A549 treated with dexamethasone at 1 μM for 4 hours (cell line): ENCODE measurements at places on chromosomes 12 and 14. TPM values are rescaled to one million over a fixed set of nuclear protein-coding genes. Genes with fewer than 3 reads are reported as not detected.

Gene RNASE4
- 5.4 to 9.5 TPM (median 8.4 TPM) in 5 replicates for total RNA-seq

Gene GPRC5D
- total RNA-seq = not detected in 5 replicates

Gene SYT1
- 4.6 to 6.7 TPM (median 5.6 TPM) in 5 replicates for total RNA-seq

Gene PCED1B
- 14.2 to 17.8 TPM (median 15.5 TPM) in 5 replicates for total RNA-seq

Gene MAP1LC3B2
- 0.81 to 1.3 TPM (median 1.1 TPM) in 5 replicates for total RNA-seq

Gene BCL2L14
- not detected in 5 replicates for total RNA-seq

Gene PHETA1
- total RNA-seq = 6.8 to 11.5 TPM (median 9.8 TPM) in 5 replicates

Gene C1QL4
- 5.1 to 7.5 TPM (median 6.3 TPM) in 5 replicates for total RNA-seq

Gene MGP
- not detected in 5 replicates for total RNA-seq

Gene LALBA
- not detected in 5 replicates for total RNA-seq

Gene IAPP
- total RNA-seq = not detected in 5 replicates

Gene HOXC12
- total RNA-seq = 0.02 to 0.05 TPM (median 0.03 TPM) in 3 of 5 replicates, not detected in the others

Gene KCNA5
- not detected in 5 replicates for total RNA-seq

Gene SRRM4
- not detected in 5 replicates for total RNA-seq

Gene STON2
- 1.6 to 2.9 TPM (median 2.5 TPM) in 5 replicates for total RNA-seq

Gene RFLNA
- 0.07 to 0.24 TPM (median 0.09 TPM) in 5 replicates for total RNA-seq

Gene NPAS3
- total RNA-seq = not detected in 5 replicates

Gene NDRG2
- total RNA-seq = 2.1 to 3.3 TPM (median 2.6 TPM) in 5 replicates

Gene SLC25A29
- 7.1 to 10.2 TPM (median 8.6 TPM) in 5 replicates for total RNA-seq

Gene CKAP4
- total RNA-seq = 70.7 to 88.6 TPM (median 85.5 TPM) in 5 replicates

Gene VRTN
- total RNA-seq = 0.08 TPM in 1 of 5 replicates, not detected in the others
